ENCODE measurements at places on chromosomes 3 and 15.
A peak's percentile ranks its signal among the peaks of the same experiment; 100 is the strongest.

GRCh38 chr3:198071602-198072287, 111.7 kb downstream of the LMLN start:
- peak; percentile 8 for DNase-seq

GRCh38 chr3:173066044-173067004, 74.7 kb downstream of the SPATA16 start:
- DNase-seq, result no peak

- no peak for DNase-seq
These were observed 342.6 kb upstream of the ICE2 start for GRCh38 chr15:60821462-60822061.

DNA sequence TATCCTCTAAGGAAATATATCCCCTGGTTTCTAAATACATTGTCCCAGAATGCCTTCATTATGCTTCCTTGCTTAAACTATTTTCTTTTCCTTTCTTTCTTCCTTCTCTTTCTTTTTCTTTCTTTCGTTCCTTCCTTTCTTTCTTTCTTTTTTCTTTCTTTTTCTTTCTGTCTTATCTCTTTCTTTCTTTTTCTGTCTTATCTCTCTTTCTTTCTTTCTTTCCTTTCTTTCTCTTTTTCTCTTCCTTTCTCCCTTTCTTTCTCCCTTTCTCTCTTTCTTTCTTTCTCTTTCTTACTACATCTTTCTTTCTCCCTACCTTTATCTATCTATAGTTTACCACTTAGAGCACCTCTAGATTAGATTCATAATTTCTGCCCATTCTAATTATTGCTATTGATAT, 552.1 kb downstream of the PYDC2 start:
- DNase-seq, result no peak

DNA sequence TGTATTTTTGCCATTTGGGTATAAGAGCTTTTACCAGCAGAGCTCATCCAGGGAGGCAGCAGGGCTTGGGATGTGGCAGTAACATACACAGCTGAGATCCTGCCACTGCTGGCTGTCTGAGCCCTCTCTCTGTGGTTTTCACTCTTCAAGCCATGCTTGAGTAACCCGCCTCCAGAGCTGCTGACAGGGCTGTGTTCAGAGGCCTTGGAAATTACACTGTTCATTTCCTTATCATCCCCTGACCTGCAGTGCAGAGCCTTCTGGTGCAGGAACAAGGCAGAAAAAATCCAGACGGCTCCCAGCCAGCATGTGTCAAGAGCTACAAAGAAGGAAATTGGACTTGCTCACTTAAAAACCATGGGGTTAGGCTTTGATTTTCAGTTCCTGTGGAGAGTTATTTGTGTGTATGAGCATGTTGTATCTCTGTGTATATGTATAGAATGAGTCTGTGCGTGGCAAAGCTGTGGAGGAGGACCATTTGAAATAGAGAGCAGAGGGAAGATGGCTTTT, 47.0 kb downstream of the ZNF609 start:
- no peak for DNase-seq

GRCh38 chr3:133880287-133880686, 15.4 kb downstream of the RAB6B start:
- DNase-seq, result no peak

DNA sequence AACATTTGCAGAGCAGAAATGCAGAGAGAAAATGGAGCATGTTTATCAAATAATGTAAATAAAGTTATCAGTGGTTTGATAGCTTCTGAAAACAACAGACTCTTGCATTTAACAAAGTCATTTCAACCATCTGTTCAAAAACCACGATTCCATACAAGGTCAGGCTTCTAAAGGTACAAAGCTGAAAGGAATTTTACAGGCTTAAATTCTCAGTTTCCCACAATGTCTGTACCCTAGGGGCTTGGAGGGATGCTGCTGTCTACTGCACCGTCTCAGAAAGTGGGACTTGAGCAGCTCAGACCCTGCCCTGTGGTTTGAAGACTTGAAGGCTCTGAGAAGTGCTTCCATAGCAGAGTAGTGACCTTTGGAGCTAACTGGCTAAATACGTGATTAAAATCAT, 30.4 kb upstream of the TM4SF1 start:
- no peak for DNase-seq

DNA sequence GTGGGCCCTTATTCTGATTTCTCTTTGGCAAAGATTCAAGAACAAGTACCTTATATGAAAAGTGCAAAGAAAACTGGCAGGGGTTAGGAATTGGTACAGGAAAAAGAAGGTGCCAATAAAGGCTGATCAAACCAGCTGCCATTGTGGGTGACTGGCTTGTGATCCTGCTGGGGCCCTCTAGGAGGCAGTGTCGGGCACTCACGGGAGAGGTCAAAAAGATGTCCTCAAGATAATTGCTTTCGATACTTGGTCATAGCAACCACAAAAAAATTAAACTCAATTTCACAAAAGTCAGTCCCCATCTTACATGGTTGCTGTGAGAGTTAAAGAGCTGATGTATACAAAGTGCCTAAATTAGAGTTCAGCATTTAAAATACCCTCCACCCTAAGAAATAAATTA, 31.0 kb upstream of the CAV3 start:
- DNase-seq, result no peak

DNA sequence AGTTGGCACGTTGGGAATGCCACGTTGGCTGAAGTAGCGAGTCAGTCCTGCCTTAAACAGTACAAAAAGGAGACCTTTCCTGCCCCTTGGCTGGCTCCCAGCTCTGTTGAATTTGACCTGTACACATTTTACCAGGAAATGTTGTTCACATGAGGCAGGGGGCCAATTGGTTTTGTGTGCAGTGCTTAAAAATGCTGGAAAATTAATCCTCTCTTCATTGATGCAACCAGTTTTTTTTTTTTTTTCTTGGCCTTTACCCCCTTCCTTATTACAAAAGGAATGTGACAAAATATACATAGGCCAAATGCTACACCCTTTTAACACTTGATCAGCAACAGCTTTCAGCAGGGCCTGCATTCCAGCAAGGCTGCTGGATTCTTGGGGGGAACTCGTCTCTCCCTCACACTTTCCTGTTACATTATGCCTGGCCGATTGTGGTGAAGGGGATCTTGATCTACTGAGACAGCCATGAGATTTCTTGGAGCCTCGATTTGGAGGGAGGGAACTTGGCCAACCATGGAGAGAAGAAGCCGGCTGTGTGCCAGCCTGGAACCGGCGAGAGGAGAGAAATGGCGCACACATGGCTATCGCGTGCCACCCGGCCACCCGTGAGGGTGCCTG, 93.1 kb downstream of the DNASE1L3 start:
- DNase-seq, result peak; percentile 35

DNA sequence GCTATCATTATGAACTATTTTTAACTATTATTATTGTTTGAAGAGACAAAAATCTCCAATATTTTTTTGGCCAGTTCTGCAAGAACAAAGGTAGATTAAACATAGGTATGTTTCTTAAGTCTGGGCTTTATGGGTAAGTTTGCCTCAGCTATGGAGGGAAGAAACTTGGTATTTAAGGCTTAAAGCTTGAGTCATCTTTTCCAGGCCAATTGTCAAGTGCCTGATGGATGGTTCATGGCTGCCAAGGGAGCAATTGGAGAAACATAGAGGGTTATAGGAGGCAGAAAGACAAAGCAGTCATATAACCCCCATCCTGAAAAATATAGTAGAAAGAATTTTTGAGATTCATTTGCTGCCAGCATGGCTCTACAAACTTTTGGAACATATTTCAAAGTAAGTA, 7.2 kb upstream of the STAC start:
- DNase-seq, result no peak

- DNase-seq, result no peak
These were observed 5.0 kb upstream of the PAQR9 start for GRCh38 chr3:142968319-142969025.

- no peak for DNase-seq
These were observed 31.8 kb downstream of the UMPS start for GRCh38 chr3:124761935-124762660.

GRCh38 chr15:57193161-57193560, 183.1 kb upstream of the CGNL1 start:
- no peak for DNase-seq

- DNase-seq, result no peak
These were observed 50.0 kb upstream of the RFX7 start for GRCh38 chr15:56293495-56294292.

- DNase-seq, result no peak
These were observed 8.3 kb downstream of the BCL6 start for GRCh38 chr3:187737006-187737367.

GRCh38 chr3:23873941-23874340, 42.8 kb downstream of the NKIRAS1 start:
- no peak for DNase-seq

GRCh38 chr3:8776406-8776805, 7.0 kb upstream of the OXTR start:
- no peak for DNase-seq

DNA sequence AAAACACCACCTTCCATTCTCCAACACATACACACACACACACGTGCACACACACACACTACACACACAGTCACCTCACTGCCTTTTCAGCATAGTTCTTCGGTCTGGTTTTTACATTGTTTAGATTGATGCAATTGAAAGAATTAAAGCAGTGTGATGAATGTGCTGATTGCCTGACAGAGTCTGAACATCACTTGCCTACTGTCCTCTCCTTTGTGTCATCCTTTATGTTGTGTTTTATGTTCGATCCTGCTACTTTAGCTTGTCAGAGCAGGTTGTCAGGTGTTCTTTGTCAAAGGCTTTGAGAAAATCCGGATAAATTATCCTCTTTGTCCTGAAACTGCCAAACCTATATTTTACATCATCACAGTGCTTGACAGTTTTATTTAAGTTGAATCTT, 80.4 kb downstream of the IQCH start:
- DNase-seq, result no peak

GRCh38 chr3:52721002-52721729, 15.3 kb downstream of the SPCS1 start:
- no peak for DNase-seq

- DNase-seq, result no peak
These were observed 3.4 kb downstream of the SLC25A26 start for GRCh38 chr3:66224220-66224619.

- DNase-seq, result peak; percentile 69
These were observed 23.0 kb upstream of the CLDN1 start for GRCh38 chr3:190345027-190345821.

DNA sequence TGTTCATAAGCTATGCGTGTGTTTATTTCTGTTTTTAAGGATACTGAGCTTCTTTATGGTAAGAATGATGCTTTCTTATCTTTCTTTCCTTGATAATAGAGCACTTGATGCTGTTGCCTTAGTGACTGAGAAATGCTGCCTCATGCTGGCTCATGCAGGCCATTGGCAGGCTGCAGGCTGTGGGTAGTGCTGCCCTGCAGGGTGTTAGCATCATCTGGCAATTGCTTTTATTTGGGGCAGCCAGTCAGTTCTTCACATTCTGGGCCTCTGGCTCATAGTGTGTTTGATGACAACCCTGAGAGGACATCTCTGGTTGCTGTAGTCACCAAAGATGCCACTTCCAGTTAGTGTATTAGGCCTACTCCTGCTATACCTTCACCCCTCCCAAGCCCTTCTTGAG, 66.2 kb upstream of the ONECUT1 start:
- no peak for DNase-seq

- no peak for DNase-seq
These were observed 40.4 kb upstream of the CHRNB4 start for GRCh38 chr15:78681281-78682003.

DNA sequence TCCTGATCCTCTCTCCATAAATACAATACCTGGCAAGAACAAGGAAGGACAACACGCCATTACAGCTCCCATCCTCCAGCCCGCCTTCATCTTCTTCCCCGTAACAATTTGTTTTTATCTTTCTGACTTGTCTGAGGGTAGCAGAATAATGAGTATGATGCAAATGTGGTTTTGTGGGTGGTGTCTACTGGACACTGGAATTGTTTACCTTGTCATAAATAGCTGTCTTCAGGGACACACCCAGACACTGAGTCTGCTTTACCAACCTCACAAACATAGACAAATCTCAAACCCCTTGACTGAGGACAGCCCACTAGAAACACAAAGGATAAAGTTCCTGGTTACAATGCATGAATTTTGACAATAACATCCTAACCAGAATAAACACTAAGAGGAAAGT, 13.4 kb downstream of the WDR72 start:
- DNase-seq, result no peak

DNA sequence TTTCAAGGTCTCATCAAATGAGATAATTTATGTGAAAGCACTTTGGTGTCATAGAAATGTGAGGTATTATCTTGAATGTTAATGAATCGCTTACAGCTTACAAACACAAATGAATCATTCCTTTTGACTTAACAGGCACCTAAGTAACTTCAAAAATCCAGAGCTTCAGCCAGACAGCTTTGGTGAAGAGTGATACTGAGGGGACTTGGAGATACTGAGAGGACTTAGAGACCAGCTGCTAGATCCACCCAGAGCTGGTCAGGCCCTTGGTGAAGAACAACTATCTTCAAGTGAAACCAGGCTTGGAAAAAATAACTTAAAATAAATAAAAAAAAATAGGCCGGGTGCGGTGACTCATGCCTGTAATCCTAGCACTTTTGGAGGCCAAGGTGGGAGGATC, 16.2 kb upstream of the ZFYVE19 start:
- DNase-seq, result no peak

GRCh38 chr3:161875483-161875882, 378.9 kb downstream of the OTOL1 start:
- DNase-seq, result no peak

- DNase-seq, result peak; percentile 67
These were observed 74.1 kb upstream of the RAP2B start for GRCh38 chr3:153087595-153088566.

GRCh38 chr3:195773956-195774537, 37.7 kb downstream of the MUC4 start:
- DNase-seq, result no peak

GRCh38 chr3:169534439-169534838, 129.1 kb downstream of the MECOM start:
- DNase-seq, result no peak

GRCh38 chr3:12946649-12947316, 105.4 kb upstream of the RPL32 start:
- no peak for DNase-seq

GRCh38 chr3:155805204-155805801, 775 bp downstream of the C3orf33 start:
- DNase-seq, result no peak

DNA sequence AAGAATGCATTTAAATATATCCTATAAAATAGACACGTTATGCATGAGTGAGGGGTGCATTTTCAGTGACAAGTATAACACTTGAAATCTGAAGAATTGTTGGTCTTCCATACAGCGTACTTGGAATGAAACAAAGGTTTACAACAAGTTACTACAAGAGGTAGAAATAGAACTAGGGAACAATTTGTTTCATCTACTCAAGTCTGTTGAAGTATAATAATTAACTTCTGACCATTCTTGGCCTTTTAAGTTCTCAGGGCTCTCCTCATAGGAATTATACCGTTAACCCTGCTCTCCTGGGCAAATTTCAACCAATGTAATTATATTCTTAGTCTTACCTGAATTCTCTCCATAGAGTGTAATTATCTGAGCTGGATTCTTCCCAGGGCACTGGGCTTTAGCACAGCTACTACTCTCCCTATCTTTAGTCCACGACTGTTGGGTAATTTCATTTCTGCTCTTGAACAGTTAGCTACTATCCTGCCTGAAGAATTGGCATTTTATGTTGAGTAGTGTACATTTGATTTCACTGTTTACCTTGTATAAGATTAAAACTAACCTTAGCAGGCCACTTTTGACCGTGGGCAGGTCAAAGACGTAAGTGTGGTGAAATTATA, 100.6 kb downstream of the UBE2E2 start:
- DNase-seq, result no peak
